NCI-H345 (cell line): ENCODE measurements at places on chromosomes 12 and 14.

DNA sequence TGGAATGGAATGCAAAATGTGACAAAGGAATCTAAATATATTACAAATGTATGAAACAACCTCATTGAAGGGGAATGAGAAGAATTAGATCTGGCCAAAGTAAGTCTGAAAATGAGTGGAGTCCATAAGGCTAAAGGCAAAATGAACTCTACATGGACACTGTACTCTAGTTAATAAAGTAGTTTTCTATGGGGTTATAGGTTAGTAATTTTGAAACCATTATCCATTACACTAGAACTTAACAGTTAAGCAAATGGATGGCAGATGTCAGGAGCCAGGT, 222.1 kb downstream of the NUAK1 start:
- no peak for DNase-seq

DNA sequence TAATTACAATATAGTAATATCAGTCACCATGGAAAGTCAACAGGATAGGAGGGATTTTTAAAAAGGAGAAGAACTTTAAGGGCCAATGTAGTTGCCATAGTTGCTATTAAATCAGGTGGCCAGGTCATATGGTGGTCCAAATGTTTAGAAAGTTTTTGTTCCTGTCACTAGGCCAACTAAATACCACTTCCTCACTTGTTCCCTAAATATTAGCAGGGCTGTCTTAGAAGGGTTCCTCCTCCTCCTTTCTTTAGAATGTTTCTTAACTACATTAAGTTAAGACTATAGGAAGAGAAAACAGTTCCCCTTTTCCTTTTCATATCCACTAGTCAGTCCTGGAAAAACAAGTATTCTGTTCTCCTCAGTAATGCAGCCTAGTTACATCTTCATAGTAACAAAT, 50.3 kb downstream of the MON2 start:
- DNase-seq, result no peak

- DNase-seq, result no peak
Observed at GRCh38 chr12:122749569-122750332, 2.9 kb upstream of the DENR start.

DNA sequence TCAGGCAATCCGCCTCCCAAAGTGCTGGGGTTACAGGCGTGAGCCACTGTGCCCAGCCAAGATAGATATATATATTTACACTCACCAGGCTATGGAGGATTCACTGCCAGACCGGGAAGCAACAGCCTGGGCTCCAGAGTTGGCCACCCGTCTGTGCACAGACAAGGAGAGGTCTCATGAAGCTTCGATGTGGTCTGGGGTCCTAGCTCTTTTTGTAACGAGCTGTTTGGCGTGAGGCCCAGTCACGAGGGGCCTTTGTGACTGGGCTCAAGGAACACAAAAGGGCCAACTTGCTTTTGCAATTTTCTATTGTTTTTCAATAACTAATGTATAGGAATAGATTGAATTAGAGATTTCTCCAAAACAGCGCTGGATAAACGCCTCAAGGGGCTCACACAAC, 77.6 kb upstream of the EIF5 start:
- no peak for DNase-seq

- DNase-seq, result no peak
Observed at GRCh38 chr14:33794791-33795305, 156.0 kb downstream of the EGLN3 start.

DNA sequence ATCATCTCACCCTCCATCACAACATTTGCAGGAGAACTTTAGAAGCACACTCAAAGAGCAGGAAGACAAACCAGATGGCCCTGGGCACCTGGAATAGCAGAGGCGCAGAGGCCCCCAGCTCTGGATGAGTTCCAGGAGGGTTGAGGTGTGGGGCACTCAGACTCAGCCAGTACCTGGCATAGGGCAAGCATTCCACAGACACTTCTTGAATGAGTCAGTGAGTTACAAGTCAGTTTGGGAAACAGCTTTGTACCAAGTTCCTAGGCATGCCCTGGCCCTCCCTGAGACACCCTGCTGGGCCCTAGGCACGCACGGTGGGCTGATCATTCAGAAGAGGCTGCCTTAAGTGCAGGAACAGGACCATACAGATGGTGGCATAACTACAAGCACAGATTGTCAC, 54.3 kb downstream of the MAP3K9 start:
- DNase-seq, result no peak

- no peak for DNase-seq
Observed at GRCh38 chr12:50617657-50618056, 112.9 kb downstream of the DIP2B start.
